Vagina (tissue), 2 donors: ENCODE measurements at places on chromosomes 6 and 20.

DNA sequence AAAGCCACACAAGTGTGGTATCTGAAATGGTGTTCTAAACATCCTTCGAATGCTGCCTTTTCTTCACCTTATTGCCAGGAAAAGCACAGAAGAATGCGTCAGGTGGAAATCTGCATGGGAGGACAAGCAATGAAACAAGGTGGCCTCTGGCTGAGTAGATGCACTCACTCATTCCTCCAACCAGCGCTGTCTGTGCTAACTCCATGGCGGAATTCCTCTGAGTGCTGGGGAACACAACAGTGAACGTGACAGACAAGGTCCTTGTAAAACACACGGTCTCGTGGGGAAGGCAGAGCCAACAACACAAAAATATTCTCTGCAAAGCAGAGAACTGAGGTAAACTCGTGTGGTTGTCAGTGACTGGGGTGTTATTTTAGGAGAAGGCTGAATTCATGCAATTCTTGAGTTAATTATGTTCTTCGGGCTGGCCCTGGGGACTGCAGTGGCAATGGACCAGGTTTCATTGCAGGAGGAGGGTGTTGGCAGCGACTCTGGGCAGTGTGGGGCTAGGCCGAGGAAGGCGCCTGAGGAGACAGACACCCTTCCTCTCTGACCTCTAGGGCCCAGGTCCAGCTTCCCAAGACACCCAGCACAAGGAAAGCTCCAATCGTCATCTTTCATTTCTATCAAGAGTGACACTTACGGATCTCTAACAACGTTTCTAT, 339.7 kb downstream of the PRKN start:
- no peak for DNase-seq

DNA sequence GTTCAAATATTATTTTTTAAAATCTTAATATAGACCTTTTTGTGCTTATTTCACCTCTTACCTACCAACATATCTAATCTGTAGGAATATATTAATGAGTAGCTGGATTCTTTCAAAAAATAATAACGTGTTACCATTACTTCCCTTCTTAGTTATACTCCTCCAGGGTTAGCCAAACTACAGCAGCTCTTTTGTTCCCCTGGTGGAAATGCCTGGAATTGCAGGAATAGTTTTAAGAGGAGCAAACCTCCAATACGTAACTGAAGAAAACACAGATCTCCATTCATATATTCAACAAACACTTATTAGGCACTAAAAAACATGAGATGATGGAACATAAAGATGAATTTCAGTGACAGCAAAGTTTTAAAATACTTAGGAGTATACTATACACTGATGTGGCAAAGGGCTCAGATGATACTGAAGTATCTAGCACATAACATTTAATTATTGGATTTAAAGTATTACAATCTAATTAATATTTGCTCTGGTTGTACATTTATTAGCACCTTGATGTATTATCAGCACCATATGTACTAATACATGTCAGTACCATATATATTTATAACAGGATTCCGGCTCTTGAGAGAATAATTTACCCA, 78.3 kb downstream of the TBX18 start:
- no peak for DNase-seq

DNA sequence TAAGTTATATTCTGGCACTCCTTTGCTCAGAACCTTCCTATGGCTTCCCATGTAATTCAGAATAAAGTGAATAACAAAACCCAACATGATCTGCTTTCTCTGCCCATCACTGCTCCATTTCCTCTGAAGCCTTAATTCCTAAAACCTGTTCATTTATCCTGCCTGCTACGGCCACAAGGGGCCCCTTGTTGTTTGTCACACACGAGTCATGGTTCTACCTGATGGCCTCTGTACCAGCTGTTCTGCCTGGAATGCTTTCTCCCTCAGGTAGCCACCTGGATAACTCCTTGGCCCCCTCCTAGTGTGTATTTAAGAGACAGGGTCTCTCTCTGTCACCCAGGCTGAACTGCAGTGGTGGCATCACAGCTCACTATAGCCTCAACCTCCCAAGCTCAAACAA, 26.8 kb downstream of the ERGIC3 start:
- DNase-seq = no peak

GRCh38 chr20:32278199-32278643, 770 bp downstream of the KIF3B start:
- no peak for DNase-seq

GRCh38 chr6:121399966-121400365, 35.5 kb upstream of the GJA1 start:
- DNase-seq = no peak

DNA sequence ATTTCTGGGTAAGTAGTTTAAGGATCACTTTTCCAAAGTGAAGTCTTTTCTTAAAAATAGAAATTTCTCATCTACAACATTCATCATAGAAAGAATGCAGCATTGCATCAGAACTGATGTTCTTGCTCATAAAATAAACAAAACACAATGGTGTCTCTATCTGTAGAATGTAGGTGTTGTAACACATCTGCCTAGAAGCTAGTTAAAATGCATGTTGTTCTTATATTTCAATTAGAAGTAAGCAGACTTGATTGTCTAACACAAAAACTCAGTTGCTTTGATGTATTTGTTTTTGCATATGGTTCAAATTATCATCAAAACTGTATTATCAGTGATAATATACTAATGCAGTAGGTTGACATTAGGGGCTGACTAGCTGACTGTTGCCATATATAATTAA, 654.7 kb upstream of the FLRT3 start:
- no peak for DNase-seq

DNA sequence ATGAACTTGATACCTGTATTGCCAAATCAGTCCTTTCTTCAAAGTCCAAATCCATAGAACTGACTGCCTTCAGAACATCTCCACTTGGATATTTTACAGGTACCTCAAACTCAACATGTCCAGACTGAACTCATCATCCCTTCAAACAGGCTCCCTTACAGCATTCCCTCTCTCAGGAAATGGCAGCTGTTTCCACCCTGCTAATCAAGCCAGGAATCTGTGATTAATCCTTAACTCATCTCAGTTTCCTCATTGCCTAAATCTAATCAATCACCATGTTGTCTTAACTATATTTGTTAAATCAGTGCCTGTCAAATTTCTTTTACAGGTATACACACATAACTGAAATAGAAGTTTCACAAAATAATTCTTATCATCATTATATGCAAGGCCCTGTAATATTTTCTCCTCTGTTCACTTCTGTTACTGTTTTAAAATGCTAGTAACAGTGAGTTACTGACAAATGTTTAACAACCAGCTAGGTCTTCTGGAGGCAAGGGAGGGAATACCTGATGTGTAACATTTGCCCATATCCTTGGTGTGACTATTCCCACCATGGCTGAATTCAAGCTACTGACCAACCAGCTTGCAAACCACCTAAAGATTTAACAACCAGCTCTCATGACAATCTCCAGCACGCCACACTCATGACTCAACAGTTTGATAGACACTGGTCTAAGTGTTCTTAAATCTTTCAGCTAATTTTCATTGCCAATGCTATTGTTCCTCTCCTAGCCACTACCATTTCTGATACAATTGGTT, 124.9 kb downstream of the ADAT2 start:
- no peak for DNase-seq

DNA sequence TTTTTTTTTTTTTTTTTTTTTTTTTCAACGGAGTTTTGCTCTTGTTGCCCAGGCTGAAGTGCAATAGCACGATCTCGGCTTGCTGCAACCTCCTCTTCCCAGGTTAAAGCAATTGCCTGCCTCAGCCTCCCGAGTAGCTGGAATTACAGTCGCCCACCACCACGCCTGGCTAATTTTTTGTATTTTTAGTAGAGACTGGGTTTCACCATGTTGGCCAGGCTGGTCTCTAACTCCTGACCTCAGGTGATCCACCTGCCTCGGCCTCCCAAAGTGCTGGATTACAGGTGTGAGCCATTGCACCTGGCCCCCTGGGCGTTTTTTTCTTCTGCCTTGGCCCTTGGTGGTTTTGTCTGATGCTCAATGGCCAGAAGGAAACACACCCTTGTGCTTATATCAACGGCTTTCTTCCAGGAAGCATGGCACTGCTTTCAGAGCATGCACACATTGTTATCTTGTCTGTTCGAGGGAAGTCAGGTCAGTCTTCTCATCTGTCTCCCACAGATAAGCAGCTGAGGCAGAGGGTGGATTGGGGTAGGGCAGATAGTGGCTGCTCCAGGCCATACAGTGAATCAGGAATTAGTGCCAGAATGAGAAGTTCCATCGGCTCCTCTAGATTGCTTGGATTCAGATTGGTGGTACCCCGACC, 203.1 kb downstream of the TSHZ2 start:
- DNase-seq = no peak
